Sciatic nerve (tissue), 2 donors: ENCODE measurements at places on chromosomes 3 and 15. TPM values are rescaled to one million over a fixed set of nuclear protein-coding genes. Genes with fewer than 3 reads are reported as not detected.
A peak's percentile ranks its signal among the peaks of the same experiment; 100 is the strongest.

- DNase-seq = no peak
These were observed 50.6 kb downstream of the CMTM6 start for GRCh38 chr3:32452009-32452408.

CD200 gene
- 23.8 TPM for total RNA-seq

DNA sequence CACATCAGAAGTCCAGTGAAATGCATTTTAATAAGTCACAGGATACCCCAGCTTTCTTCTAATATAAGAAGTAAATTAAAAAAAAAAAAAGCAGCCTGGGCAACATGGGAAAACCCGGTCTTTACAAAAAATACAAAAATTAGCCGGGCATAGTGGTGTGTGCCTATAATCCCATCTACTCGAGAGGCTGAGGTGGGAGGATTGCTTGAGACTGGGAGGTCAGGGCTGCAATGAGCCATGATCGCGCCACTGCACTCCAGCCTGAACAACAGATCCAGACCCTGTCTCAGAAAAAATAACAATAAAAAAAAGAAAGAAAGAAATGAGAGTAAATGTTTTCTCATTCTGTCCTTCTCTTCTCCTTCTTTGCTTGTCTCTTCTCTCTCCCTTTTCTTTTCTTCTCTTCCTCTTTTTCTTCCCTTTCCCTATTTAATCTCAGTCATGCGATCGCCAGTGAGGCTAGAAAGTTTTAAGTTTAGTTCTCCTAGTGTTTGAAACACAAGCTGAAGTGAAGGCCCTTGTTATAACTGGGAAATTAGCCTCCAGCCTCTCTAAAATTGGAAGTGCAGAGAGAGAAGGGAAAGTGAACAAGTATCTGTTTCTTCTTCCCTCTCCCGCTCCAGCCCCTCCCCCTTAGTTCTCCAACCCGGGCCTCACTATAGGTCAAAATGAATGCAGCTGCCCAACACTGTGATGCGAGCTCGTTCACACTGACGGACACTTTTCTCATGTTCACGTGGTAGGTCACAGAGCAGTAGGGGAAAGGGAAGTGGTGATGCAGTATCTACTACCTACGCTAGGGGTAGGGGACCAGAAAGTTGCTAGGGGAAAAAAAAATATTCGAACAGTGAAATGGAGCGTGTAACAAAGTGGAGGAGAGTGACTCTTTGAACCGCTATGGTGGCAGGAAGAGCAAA is 23.5 kb upstream of the TSC22D2 start:
- no peak for DNase-seq

TYRO3 gene
- 36.9 TPM for total RNA-seq

- no peak for DNase-seq
These were observed 427.4 kb downstream of the FOXP1 start for GRCh38 chr3:71156062-71156665.

DNA sequence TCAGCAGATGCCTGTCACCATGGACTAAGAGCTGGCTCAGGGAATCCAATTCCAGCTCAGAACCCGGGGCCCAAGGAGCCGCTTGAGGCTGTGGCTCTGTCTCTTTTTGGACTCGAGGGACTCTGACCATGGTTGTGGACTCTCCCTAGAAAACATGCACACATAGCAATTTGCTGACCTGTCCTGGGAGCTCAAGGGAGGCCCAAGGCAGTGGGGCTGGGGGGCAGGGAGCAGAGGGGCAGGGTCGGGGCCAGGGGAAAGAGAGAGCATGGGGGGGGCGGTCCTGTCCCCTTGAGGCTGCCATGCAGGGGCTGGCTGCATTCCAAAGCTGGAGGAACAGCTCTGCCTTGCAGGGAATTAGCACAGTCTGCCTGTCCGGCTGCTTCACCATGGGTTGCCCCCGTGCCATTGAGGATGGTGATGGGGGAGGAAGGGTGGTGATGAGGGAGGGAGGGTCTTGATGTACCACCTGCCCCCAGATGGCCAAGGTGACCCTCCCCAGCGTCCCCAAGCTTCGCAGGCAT is 190.1 kb downstream of the GOLGA6L6 start:
- peak; percentile 56 for DNase-seq

DNA sequence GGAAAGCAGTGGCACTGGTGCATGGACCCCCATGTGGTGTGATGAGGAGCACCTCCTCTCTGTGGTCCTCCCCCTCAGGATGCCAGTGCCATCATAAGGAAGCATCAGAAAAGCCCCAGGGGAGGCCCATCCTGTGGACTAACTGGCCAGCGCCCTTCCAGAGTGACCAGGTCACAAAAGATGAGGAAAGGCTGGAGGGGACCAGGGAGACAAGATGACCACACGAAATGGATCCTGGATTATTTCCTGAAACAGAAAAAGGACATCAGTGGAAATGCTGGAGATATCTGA is 56.4 kb downstream of the TPRA1 start:
- DNase-seq = no peak

GRCh38 chr3:47731061-47731460 is 50.6 kb downstream of the SMARCC1 start:
- no peak for DNase-seq
